Epithelial cell of umbilical artery (primary cell): ENCODE measurements at places on chromosomes 5 and 9. TPM values are rescaled to one million over a fixed set of nuclear protein-coding genes. Genes with fewer than 3 reads are reported as not detected.

Gene TMEM141
- 105 and 109 TPM in 2 replicates for total RNA-seq

Gene ACOT12
- not detected in 2 replicates for total RNA-seq

Gene ATG12
- 42.2 and 68.5 TPM in 2 replicates for total RNA-seq

Gene ITGA1
- total RNA-seq = 4.4 and 11.4 TPM in 2 replicates

Gene ACTBL2
- total RNA-seq = under 0.01 TPM in 1 of 2 replicates, not detected in the other

Gene PRDM9
- total RNA-seq = not detected in 2 replicates

Gene SLC25A2
- 0.15 TPM in 1 of 2 replicates, not detected in the other for total RNA-seq

Gene ECM2
- total RNA-seq = 0.32 TPM in 1 of 2 replicates, not detected in the other
